ENCODE measurements at places on chromosomes 5 and 9.

- no peak for DNase-seq
Measured at GRCh38 chr9:105636331-105636730, 25.9 kb upstream of the TAL2 start.

DNA sequence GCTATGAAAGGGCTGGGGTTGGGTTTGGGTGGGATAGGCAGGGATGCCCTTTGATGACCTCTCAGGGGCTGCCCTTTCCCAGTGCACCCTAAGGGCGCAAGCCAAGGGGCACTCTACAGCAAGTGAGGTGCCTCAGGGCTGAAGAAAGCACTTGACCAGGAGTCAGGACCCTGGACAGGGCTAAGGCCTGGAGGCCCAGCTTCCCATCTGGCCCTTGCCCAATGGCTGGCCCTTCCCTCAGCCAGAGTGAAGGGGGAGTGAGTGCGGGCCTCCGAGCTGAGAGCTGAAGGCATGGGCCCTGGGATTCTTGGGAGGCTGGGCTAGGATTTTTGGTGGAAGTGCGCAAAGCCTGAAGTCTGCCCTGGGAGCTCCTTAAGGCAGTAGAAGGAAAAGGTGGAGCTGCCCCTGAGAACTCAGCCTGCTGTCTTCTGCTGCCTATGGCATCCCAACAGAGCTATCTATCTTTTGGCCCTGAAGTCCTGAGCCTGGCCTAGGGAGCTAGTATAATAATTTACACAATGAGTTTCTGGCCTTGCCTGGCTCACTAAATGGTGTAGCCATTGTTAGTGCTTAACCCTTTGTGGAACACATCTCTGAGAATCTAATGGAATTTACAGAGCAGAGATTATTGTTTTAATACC lies 16.4 kb downstream of the JADE2 start:
- DNase-seq, result no peak

DNA sequence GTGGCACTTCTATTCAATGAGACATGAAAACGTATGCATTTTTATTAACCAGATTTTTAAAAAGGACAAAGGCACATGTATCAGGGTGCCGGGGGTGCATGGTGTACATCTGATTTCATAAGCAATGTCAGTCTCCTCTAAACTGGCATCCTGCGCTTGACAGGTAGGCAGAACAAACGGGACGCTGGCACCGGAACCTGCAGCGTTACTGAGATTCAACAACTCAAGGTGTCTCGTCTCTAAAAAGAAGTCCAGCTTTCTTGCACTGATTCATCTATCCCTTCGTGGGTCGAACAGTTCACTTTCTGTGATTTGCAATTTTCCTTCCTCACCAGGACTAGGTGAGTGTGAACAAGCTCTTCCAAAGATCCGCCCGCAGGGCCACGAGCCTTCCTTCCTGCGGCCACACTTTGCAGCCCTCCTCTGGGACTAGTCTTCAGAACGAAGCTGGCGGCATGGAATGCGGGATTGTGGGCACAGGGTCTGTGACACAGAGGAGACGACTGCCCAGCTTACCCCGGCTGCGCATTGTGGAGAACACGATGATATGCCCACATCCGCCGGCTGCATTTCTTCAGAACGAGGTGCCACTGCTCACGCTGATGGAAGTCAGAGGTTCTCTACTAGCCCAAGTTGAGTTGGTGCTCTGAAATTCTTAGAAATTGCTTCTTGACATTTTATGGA lies 7.2 kb downstream of the SLC6A3 start:
- DNase-seq, result no peak

DNA sequence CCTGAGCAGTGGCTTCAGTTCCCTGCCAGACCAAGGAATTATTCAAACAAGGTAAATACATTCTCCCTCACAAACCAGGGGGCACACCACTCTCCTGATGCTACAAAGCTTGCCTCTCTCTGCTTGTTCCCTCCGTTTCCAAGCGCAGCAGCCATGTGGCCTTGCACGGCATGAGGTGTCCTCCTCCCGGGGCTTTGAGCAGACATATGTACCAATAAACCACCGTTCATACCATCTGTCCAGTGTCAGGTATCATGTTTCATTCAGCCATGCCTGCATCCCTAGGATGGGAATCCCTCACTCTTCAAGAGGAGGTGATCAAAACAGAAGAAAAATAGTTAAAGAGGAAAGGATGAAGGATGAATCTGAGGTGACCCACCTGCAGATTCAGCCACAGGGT lies 282.7 kb downstream of the ENC1 start:
- DNase-seq, result no peak

- DNase-seq, result no peak
Measured at GRCh38 chr5:163807781-163808180, 302.4 kb downstream of the MAT2B start.

- DNase-seq, result no peak
Measured at GRCh38 chr5:94793113-94793815, 174.8 kb downstream of the SLF1 start.

- no peak for DNase-seq
Measured at GRCh38 chr5:64628901-64629300, 61.4 kb upstream of the SHISAL2B start.

GRCh38 chr9:23493219-23493618 lies 332.8 kb downstream of the ELAVL2 start:
- DNase-seq, result no peak

DNA sequence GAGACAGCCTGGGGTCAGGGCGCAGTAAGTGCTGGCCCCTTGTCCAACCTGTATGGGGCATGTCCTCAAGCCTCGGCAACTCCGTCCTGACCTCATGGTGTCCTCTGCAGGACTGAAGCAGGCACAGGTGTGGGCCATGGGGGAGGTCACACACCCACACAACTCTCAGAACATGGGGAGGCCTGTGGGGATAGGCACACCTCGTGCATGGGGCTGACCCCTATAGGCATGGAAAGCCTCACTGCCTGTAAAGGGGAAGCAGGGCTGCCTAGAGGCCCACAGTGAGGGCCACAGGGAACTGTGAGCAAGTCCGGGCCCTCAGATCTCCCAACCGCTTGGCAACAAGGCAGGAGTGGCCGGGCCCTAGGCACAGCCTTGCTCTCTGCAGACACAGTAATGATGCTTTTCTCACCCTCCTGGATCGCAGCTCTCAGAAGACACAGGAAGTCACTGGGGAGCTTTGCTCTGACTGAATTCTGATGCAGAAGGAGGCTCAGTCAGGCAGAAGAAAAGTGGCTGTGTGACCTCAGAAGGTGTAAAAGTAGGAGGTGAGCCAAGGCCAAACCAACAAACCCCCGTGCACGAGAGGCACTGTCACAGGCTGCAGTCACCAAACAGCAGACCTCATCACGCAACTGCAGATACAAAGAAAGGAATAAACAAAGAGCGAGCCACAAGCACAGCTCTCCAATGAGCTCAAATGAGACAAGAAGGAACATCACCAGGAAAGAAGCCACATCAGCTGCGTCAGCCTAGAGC lies 5.4 kb downstream of the IPPK start:
- DNase-seq, result no peak

- DNase-seq, result no peak
Measured at GRCh38 chr9:113153599-113153998, 2.8 kb downstream of the SLC31A2 start.

GRCh38 chr9:88392549-88392948 lies 4.3 kb downstream of the SPIN1 start:
- no peak for DNase-seq

DNA sequence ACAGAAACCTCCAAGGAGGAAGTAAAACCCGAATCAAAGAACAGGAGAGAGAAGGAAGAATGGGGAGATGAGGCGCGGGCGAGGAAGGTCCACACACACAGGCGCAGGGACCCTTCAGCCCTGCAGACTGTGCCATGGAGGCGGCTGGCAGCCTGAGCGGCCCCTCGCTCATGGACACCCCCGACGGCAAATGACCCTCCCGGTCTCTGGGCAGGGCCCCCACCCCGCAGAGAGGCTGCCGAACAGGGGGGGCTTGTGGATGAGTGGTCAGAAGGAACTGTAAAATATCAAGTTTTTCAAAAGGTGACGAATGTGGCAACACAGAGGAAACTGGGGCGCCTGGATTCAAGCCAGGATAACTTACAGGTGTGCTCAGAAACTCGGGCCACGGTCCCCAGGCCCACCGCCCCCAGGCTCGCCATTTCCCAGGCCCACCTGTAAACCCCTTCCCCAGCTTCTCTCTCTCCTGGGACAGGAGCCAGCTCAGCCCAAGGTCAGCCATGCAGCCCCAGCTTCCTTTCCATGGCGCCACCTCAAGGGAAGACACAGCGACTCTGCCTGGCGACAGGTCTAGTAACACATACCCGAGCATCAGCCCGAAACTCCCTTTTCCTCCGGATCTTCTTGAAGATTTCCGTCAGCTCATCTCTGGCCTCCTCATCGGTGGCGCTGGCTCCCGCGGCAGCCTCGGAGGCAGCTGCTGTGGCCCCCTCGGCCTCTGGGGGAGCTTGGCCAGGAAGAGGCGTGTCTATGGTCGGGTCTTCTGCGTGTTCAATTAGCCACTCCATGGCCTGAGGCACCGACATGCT lies 16.5 kb downstream of the UBAC1 start:
- no peak for DNase-seq

- no peak for DNase-seq
Measured at GRCh38 chr5:12003680-12004079, 99.4 kb upstream of the CTNND2 start.

DNA sequence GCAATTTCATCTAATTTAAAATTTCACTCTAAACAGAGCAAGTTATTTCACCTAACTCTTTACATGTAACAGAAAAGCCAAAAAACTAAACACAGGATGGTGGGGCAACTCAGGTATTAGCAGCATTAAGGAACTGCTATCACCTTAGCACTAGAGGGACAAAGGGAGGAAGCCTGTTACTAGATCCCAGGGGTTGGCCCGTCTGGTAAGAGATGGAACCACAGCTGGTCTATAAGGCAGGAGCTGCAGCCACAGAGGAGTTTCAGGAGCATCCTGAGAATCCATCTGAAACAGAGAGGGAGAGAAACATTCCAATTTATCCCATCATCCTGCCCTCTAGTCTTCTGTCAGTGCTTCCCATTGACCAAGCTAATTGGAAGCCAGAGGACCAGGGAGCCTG lies 300.3 kb downstream of the MRPS30 start:
- DNase-seq, result no peak

All from NCI-H187 treated with DMSO at 0.1 percent for 48 hours (cell line).